ENCODE measurements at places on chromosomes 11 and 22. TPM values are rescaled to one million over a fixed set of nuclear protein-coding genes. Genes with fewer than 3 reads are reported as not detected.

The TCN1 gene
- total RNA-seq, result not detected

The DEPDC7 gene
- 13.8 TPM for total RNA-seq

The OTOG gene
- total RNA-seq, result not detected

The SNX15 gene
- 13.4 TPM for total RNA-seq

The MN1 gene
- 2.3 TPM for total RNA-seq

The CARD16 gene
- 16.1 TPM for total RNA-seq

The CDC45 gene
- total RNA-seq, result 45.7 TPM

The KRTAP5-2 gene
- not detected for total RNA-seq

- no peak for DNase-seq
These were observed 61.3 kb upstream of the PPP6R3 start for GRCh38 chr11:68398995-68399851.

GRCh38 chr11:119641983-119642745 lies 86.8 kb downstream of the NECTIN1 start:
- no peak for DNase-seq

The PATE1 gene
- not detected for total RNA-seq

The C11orf42 gene
- total RNA-seq, result not detected

Data from A172 (cell line).